Stimulated activated effector memory CD8-positive, alpha-beta T cell treated with anti-CD3 and anti-CD28 coated beads, Interleukin-12 subunit alpha, Interleukin-12 subunit beta, amount 100 ng/mL, for 72 hours (primary cell): ENCODE measurements at places on chromosomes 6 and 20.

DNA sequence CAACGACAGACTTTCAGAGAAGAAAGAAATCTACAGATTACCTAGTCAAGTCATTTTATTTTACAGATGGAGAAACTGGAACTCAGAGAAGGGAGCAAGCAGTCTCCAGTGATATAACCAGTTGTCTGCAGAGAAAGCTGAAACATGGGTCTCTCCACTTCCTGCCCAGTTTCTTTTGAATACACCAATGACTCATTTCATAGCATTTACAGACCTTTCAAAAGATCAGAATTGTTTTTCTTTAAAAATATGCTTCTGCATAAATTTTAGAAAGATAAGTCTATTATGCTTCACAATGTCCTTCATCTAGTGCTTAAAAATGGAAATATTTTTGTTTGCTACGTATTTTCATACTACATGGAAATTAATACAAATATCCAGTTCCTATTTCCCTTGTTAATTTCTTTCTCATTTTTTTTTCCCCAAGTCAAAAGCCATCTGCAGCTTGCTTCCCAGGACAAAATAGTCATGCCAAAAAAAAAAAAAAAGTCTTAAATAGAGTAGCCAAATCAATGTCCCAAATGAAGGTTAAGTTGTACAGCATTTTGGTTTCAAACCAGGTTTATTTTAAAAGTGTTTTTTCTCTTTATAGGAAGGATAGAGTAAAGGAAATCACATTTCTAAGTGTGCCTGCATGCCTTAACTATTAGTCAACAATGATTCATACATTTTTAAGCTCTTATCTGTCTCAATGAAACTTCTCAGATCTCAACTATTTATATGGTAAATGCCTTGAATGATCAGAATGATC, 36.9 kb downstream of the ARHGAP18 start:
- no peak for DNase-seq

DNA sequence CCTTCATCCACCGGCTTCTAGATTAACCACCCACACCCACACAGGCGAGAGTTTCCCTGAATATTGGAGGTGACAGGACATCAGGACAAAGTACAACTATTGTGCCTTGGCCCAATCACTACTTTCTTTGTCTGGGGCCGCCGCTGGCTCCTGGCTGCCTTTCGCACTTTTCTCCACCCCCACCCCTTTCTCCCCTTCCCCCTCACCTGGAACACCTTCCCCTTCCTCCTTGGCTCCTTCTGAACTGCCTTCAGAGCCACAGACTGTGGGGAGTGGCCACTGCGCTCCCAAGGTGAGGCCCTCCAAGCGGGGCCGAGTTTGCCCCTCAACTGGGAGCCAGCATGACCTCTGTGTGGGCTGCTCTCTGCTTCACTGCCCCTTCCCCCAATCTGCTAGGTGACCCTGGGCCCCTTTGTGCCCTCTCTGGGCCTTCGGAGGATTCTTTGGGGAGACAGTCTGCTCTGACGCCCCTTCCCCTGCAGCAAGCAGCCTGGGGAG, 3.0 kb upstream of the VEGFA start:
- DNase-seq, result no peak

- no peak for DNase-seq
Observed at GRCh38 chr6:53048431-53049195, 16.6 kb upstream of the FBXO9 start.

GRCh38 chr6:74780831-74781230, 425.0 kb downstream of the COL12A1 start:
- no peak for DNase-seq

DNA sequence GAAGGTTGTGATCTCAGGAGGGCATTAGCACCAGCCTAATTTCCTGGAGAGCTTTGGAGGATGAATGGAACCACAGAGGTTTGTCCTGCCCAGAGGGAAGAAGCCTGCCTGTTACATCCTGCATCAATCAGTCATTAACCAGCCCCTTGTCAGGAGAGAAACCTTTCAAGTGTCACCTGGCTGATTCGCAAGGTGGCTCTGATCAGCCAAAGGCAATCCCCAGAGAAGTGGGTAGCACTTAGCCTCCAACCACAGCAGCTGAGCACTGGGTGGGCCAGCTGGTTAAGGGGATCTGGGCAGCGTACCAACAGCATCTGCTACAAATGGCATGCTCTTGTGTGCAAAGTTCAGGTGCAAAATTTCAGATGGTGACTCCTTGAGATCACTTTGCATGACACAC, 26.9 kb downstream of the ANKEF1 start:
- DNase-seq, result no peak

DNA sequence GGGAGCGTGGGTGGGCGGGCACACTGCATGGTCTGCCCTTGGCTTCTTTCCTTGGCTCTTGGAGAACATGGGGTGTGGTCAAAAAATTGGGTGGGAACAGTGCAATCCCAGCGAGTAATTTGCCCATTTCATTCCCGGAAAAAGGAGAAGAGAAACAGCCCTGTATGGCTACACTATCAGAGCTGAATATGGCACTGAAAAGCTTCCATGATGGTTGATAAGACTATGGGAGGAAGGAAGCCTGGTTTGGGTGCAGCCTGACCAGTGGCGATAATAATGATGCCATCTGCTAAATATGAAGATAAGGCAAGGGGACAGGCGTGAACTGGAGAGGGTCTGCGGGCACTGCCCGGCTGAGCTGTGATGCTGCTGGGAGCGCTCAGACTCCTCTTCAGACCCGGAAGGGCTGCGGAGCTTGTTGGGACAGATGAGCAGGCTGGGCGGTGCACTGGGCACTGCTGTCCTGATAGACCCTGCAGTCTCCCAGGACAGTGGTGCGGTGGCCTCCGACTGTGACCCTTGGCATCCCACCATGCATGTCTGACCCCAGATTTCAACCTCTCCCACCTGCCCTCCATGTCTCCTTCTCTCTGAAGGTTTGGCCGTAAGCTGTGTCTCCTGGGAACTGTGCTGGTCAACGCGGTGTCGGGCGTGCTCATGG, 10.2 kb downstream of the SLC22A1 start:
- no peak for DNase-seq

DNA sequence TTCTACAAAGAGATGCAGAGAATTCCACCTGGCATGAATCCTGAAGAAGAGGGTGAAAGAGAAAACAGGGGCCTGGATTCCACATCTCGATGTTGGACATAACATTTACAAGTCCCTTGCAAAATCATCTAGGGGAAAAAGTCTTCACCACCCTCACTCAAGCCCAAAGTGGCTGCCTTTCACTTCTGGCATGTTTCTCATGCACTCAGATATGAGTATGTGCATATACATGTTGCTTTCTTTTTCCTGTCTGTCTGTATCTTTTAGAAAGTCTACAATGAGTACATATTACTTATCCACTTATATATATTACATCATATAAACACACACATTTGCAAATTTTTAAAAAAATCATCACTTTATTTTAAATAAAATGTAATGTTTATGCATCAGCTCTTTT, 159.3 kb downstream of the KIF6 start:
- no peak for DNase-seq

DNA sequence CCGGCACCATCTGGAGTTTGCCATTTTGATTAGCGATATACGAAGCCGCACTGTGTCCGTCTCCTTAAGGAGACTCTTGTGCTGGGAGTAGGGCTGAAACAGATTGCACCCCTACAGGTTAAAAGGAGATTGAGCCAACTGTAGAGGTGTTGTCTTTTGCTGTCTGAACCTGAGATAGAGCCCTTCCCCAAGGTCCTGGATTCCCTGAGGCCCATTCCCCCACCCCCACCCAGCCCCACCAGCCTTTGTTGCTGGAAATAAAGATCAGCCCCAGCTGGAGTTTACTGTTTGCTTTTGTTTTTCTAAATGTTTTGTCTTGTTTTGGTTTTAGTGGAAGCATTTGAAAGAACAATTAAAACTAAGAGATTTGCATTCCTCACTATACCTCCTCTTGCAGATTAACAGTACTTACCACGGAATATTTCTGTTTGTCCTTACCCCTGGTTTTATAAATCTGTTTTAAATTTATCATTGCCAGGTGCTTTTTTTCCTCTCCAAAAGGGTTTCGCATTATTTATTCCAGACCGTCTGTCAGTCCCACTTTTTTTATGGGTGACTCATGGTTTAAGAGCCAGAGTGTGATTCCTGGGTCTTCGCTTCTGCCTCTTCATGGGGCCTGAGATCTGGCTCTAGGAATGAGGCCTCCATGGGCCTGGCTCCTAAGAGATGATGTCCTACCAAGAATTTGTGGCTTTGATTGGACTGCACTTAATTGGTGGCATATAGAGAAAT, 169.2 kb downstream of the DTNBP1 start:
- DNase-seq, result no peak

DNA sequence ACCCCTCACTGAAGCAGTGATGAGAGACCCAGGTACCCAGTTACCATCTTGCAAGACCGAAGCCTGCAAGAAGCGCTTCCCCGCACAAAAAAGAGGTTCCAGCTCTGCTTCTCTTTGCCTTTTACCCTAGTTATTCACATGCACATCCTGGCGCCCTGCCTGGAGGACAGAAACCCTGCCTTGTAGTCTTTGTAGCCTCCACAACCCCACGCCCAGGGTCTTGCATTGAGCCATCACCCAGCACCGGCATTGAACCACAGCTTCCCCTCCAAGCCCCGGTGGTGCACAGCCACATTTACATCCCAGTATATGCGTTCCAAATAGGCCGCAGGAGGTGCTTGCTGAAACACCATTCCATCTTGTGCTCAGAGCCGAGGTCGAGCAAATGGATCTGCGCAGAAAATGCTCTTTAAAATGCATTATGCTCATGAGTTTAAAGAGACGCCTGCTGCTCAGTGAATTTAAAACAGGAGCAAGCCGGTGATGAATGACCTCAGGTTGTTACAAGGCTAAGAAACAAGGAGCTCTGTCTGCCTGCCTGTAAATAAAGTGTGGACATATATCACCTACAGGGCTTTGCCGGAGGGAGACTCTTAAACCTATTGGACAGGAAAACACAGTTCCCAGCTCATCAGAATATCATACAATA, 61.7 kb downstream of the GNAS-AS1 start:
- DNase-seq, result no peak

DNA sequence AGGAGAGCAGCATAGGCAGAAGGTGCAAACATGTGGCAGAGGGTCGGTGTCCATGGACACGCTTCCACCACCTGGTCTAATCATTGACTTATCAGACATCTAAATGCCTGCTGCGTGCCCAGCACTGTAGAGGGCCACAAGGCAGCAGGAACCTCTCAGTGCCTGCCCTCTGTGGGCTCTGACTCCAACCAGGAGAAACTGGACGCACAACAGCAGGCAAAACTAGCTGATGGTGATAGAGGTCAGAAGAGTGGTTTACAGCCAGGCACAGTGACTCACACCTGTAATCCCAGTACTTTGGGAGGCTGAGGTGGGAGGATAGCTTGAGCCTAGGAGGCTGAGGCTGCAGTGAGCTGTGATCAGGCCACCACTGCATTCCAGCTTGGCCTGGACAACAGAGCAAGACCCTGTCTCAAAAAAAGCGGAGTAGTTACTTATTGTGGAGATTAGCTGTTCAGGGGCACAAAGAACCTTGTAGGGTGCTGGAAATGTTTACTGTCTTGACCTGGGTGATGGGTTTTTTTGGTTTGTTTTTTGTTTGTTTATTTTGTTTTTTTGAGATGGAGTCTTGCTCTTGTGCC, 46.5 kb downstream of the PPARD start:
- no peak for DNase-seq

GRCh38 chr6:42071881-42072583, 21.7 kb downstream of the TAF8 start:
- no peak for DNase-seq

GRCh38 chr20:41632896-41633295, 14.7 kb upstream of the CHD6 start:
- DNase-seq, result no peak

- DNase-seq, result no peak
Observed at GRCh38 chr6:128395188-128395587, 125.2 kb downstream of the PTPRK start.

DNA sequence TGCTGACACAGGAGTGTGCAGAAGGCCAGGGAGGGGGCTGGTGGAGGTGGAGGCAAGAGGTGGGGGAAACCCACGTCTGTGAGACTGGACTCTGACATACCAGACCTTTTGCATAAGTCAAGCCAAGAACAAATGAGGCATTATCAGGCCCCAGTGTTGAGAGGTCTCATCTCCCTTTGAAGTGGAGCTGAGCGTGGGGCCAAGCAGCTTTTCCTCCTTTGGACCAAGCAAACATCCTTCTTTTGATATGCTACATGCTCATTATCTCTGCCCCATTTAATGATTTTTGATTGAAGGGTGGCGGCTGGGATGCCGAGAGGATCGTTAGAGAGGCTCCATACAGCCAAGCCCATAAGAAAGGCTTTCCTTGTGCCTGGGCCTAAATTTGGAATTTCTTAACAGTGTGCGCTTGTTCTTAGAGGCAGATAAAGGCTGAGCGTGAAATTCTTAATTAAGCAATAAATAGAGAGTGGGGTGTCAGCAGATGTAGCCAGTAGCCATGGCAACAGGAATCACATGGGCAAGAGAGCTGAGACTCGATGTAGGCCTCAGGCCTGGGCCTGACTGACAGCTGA, 244.5 kb downstream of the PKHD1 start:
- DNase-seq, result no peak

DNA sequence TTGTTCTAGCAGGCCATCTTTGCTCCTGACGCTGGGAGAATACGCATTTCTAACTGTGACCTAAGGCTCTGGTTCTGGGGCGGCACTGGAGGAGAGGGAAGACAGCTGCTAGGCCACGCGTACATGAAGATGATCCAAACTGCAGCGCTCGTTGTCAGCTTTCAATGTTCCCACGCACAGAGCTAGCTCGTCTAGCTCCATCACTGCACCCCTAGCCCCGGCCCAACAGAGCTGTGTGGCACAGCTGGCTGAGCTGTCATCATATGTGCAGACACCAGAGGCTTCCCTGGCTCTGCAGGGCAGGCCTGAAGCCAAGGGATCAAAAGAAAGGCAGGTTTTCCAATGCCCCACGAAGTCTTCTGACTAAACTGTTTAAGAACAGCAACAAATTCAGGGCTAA, 124.7 kb downstream of the IRF4 start:
- DNase-seq, result no peak

DNA sequence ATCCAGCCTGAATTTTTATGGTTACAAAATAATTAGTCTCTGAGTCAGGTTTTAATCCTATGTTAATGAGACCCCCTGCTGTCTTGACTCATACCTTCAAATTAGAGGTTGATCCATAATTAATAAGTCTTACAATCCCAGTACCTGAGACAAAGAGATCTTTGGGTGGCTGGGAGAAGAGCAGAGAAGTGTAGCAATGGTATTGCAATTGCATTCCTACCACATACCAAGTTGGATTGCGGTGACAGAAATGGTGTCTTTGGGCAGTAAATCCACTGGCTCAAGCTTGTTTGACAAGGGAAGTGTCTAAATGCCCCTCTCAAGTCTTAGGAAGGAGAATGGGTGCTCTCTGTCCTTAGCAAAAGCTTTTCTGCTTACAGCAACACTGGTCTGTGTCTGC, 150.4 kb downstream of the BTBD3 start:
- no peak for DNase-seq

- no peak for DNase-seq
Observed at GRCh38 chr6:170368544-170368943, 62.0 kb downstream of the FAM120B start.

DNA sequence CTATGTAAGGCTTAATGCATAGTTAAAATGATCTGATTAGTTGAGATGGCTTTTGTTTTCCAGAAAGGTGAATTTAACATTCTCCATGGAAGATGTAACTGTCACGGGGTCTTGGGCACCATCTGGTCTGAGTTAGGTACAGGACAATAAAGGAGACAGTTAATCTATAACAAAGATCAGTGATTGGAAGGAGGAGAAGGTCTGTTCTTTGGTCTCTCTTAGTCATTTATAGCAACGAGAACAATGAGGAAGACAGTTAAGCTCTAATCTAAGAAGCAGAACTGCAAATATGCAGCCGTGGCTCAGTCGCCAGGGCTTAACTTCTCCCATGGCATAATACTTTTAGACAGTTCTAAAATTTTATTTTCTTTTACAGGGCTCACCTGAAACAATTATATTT, 405.5 kb upstream of the SULF2 start:
- no peak for DNase-seq
